IPS DF 6.9 (cell line): ENCODE measurements at places on chromosomes 11 and 22.

DNA sequence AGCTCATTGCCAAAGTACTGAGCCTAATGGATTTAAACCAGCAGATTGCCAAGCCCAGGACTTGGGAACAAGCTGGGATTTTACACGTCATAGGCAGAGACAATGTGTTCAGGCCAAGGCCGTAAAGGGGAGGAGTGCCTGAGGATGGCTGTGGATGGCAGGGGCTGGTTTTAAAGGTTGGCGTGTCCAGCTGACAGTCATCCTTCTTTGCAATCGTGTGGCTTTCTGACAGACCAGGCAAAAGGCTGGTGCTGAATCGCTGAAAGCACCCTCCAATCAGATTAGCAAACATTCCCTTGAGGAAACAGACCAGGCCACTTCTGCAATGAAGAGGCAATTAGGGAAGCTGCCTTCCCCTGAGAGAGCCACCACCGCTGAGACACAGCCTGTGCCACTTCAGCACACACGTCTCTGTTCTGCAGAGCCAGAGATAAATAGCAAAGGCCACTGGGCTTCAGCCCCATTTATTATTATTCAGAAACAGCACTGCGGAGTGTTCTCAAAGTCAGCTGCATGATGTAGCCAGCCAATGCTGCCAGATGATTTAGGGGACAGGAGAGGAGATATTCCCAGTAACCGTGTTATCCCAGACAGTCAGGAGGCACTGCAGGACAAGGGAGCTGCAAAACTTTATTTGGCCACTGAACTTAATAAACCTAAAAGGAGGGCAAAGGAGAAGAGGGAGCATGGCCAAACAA lies 54.2 kb upstream of the CSNK2A3 start:
- DNase-seq = no peak

DNA sequence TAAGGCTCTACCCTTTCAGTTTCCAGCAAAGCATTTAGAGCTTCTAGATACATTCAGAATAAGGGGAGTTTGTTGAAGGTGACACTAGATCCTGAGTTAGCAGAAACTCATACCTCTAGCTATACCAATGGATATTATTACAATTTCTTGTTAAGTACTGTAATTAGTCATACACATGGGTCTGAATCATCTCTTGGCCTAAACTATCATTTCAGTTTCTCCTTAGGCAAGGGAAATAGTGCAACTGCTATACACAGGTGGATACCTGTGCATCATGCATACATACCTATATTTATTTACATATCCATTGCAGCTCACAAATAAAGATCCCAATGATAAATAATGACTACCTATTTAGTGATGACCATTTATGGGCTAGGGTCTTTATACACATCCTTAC lies 45.1 kb upstream of the PAX6 start:
- DNase-seq = no peak

- no peak for DNase-seq
Observed at GRCh38 chr22:29121124-29121523, 48.3 kb downstream of the KREMEN1 start.

DNA sequence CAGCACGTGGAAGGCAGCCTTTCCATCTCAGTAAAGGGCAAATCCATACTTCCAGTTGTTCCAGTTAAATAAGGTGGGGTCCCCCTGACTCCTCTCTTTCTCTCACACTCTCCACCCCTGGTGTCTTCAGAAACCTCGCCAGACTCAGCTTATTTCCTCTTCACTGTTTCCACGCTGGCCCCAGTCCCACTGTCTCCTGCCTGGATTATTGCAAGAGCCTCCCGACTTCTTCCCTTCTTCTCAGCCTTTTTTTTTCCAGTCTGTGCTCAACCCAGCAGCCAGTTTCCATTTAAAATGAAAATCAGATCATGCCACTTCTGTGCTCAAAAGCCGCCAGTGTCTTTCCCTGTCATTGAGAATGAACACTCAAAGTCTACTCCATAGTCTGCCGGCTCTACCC lies 131.4 kb downstream of the PKNOX2 start:
- no peak for DNase-seq

GRCh38 chr22:36377022-36377631 lies 10.6 kb downstream of the MYH9 start:
- no peak for DNase-seq

GRCh38 chr11:2525166-2525861 lies 80.5 kb downstream of the KCNQ1 start:
- DNase-seq = no peak

- DNase-seq = no peak
Observed at GRCh38 chr11:3215346-3216026, 3.1 kb downstream of the MRGPRG start.

GRCh38 chr11:69217276-69218105 lies 61.8 kb downstream of the SMIM38 start:
- DNase-seq = no peak

- DNase-seq = no peak
Observed at GRCh38 chr22:47628477-47629272, 866.2 kb downstream of the TBC1D22A start.

GRCh38 chr11:16982809-16983208 lies 31.4 kb downstream of the PLEKHA7 start:
- no peak for DNase-seq
